Mesothelial cell of epicardium (in vitro differentiated cells): ENCODE measurements at places on chromosomes 4 and X. TPM values are rescaled to one million over a fixed set of nuclear protein-coding genes. Genes with fewer than 3 reads are reported as not detected.

The STX18 gene
- total RNA-seq, result 41.7 to 44.5 TPM (median 42.6 TPM) in 3 replicates

DNA sequence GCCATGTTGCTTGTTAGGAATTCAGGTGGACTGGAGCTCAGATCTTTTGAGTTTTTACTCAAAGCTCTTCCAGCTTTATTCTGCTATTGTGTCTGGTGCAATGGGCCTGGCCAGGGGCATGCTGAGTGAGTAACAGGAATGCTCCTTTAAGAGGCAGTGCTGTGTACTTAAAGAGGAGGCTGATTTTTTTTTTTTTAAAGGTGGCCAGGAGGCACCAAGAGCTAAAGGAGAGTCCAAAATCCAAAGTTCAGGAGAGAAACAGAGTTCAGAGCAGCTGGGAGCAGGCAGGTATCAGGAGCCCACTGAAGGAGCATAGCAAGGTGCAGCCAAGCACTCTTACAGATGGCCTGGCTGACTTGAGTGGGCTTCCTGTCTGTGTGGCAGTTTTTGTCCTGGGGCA is 178.7 kb downstream of the FMR1NB start:
- no peaks in the 10 kb centered on the region for H3K36me3 ChIP-seq
- DNase-seq, result no peak
- H3K4me3 ChIP-seq, result no peak overlapping the region
- H3K4me1 ChIP-seq, result no peaks in the 10 kb centered on the region
- no peaks in the 10 kb centered on the region for H3K27me3 ChIP-seq
- H3K27ac ChIP-seq, result no peak overlapping the region

GRCh38 chr4:175459571-175459970 is 352.5 kb downstream of the GPM6A start:
- no peaks in the 10 kb centered on the region for H3K27me3 ChIP-seq
- no peak overlapping the region for H3K27ac ChIP-seq
- no peaks in the 10 kb centered on the region for H3K36me3 ChIP-seq

GRCh38 chr4:151656058-151656457 is 104.7 kb downstream of the GATB start:
- H3K27me3 ChIP-seq, result peaks cover 7% of the 10 kb centered on the region
- peaks cover 10% of the 10 kb centered on the region for H3K36me3 ChIP-seq
- DNase-seq, result no peak
- H3K4me3 ChIP-seq, result no peak overlapping the region
- H3K4me1 ChIP-seq, result peaks cover 30% of the 10 kb centered on the region
- no peak overlapping the region for H3K27ac ChIP-seq

GRCh38 chrX:38923451-38923969 is 122.3 kb downstream of the MID1IP1 start:
- no peak overlapping the region for H3K4me3 ChIP-seq
- H3K27ac ChIP-seq, result no peak overlapping the region
- H3K36me3 ChIP-seq, result no peaks in the 10 kb centered on the region
- H3K4me1 ChIP-seq, result peaks cover 3% of the 10 kb centered on the region
- no peaks in the 10 kb centered on the region for H3K27me3 ChIP-seq

DNA sequence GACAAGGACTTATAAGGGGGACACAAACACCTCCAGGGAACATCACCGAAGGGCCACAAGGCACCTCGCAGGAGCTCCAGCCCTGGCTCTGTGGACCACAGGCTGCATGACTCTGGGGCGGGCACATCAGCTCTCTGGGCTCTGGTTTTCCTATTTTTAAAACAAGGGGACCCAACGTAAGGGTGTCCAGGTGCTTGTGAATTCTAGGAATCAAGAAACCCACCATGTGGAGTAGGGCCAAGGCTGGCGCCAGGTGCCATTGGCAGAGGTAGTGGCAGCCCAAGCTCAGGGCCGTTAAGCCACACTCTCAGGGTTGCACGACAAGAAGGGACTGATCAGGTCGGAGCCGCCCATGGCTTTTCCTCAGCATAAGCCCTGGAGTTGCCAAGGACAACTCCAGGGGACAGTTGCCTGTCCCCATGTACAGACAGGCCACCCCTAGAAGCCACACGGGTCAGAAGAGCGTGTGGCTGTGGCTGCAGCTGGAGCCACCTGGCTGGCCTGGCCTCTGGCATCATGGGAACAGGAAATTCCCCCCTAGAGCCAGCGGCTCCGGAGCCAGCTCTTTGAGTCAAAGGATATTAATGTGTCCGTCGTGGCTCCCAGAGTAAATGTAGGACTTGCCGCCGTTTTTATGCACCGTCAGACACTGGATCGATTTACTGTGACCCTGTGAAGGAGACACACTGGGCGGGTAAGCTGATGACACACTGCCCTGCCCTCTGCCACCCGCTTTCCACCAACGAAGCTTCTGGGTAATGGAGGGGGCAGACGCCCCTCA is 32.5 kb downstream of the WDR1 start:
- H3K27me3 ChIP-seq, result no peaks in the 10 kb centered on the region
- peaks cover 31% of the 10 kb centered on the region for H3K36me3 ChIP-seq
- no peak overlapping the region for H3K4me3 ChIP-seq
- no peaks in the 10 kb centered on the region for H3K4me1 ChIP-seq

DNA sequence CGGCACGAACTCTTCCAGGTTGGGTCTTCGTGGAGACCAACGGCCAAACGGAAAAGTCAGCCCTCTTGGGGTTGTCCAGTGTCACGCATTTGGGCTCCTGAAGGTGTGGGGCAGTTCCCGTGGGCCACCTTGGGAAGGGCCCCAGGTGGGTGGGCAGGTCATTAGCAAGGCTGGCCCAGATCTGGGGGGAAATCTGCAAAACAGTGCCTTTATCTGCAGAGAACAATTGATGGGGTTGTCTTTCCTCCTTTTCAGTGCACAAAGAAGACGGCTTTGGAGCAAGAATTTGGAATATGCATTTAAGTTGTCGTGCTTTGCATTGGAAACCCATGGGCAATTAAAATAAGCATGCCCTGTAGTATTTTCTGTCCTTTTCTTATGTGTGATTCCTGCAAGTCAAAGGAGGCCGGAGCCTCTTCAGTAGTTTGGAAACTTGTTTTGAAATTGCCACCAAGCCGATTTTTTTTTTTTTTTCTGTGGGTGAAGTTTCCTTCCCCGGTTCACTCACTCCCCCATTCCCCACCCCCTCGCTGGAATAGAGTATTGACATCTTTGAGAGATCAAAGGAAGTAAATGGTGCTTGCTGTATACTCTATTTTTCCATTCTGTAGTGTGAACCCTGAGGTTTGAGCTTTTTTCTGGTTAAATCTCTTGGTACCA is 9.8 kb downstream of the ZIC3 start:
- no peak for DNase-seq
- H3K27me3 ChIP-seq, result peaks cover 83% of the 10 kb centered on the region
- H3K4me1 ChIP-seq, result no peaks in the 10 kb centered on the region
- H3K36me3 ChIP-seq, result no peaks in the 10 kb centered on the region
- H3K27ac ChIP-seq, result no peak overlapping the region

- no peaks in the 10 kb centered on the region for H3K36me3 ChIP-seq
- no peak overlapping the region for H3K4me3 ChIP-seq
- no peak for DNase-seq
- no peak overlapping the region for H3K27ac ChIP-seq
Measured at GRCh38 chrX:12329476-12329875, 191.2 kb downstream of the FRMPD4 start.
